ENCODE measurements at places on chromosomes 13 and 19.
A peak's percentile ranks its signal among the peaks of the same experiment; 100 is the strongest.

DNA sequence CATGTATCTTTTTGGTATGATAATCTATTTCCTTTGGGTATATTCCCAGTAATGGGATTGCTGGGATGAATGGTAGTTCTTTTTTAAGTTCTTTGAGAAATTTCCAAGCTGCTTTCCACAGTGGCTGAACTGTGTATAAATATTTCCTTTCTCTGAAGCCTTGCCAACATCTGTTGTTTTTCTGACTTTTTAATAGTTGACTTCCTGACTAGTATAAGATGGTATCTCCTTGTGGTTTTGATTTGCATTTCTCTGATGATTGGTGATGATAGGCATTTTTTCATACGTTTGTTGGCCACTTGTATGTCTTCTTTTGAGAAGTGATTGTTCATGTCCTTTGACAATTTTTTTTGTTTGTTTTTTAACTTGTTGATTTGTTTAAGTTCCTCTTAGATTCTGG is 61.6 kb upstream of the PCDH17 start:
- DNase-seq = no peak

- DNase-seq = no peak
Measured at GRCh38 chr19:56504581-56504980, 3.1 kb upstream of the ZNF471 start.

- no peak for DNase-seq
Measured at GRCh38 chr19:20165971-20166592, 932 bp upstream of the ZNF486 start.

GRCh38 chr13:100291624-100292023 is 202.7 kb downstream of the PCCA start:
- no peak for DNase-seq

DNA sequence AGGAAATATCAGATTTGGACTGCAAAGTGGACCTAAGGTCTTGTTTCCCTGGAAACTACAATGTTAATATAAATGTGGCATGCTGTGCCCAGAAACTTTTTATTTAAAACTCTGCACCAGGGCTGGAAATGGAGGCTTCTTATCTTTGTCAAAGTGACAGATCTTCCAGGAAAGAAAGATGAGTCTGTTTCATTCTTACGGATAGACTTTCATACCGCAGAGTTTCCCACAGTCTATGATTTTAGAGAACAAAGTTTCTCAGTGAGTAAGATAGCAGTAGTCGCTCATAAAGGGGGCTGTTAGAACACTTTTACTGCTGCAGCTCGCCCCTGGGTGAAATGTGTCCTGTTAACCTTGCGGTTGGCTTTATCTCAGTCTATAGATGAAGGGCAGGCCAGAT is 6.7 kb downstream of the CLEC11A start:
- no peak for DNase-seq

GRCh38 chr19:703651-704446 is 4.9 kb upstream of the PALM start:
- DNase-seq = peak; percentile 56

- DNase-seq = no peak
Measured at GRCh38 chr19:49953416-49953815, 7.6 kb downstream of the SIGLEC11 start.

GRCh38 chr13:87669379-87669978 is 1.7 kb upstream of the SLITRK5 start:
- DNase-seq = no peak

GRCh38 chr13:72890546-72890945 is 108.6 kb downstream of the PIBF1 start:
- no peak for DNase-seq

- no peak for DNase-seq
Measured at GRCh38 chr19:497869-498510, 1.7 kb downstream of the MADCAM1 start.

DNA sequence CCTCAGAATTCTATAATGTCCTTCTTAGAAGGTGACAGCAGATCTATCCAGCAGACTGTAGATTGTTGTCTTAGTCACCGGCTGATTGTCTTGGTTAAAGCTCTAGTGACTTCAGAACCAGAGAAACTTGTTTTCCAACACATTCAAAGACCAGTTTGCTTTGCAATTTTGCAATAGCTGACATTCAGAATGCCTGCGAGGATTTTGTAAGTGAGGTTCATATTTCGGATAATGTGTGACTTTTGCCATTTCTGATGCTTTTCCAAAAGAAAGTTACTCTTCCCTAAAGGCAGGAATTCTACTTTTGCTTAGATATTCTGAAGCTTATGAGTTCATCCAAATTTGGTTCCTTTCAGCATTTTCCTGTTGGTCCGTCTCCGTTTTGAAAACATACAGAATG is 13.2 kb downstream of the SPINT2 start:
- no peak for DNase-seq

DNA sequence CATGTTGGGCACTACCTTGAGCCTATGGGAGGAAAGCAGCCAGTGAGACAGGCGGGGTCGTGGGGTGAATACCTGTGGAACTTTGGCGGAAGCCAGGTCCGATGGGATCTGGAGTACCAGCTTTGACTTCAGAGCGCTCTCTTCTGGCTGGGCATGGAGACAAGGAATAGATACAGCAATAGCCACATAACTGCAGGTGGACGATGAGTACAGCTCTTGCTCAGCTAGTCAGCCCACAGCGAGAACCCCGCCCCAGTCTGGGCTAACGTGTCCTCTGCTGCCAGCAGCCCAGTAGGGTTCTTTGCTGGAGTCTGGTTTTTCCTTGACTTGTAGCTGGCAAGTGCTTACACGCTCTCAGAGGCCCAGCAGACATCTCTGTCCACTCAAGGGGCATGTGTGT is 83.4 kb downstream of the SIPA1L3 start:
- no peak for DNase-seq

GRCh38 chr19:12703046-12703445 is 6.6 kb upstream of the FBXW9 start:
- no peak for DNase-seq

DNA sequence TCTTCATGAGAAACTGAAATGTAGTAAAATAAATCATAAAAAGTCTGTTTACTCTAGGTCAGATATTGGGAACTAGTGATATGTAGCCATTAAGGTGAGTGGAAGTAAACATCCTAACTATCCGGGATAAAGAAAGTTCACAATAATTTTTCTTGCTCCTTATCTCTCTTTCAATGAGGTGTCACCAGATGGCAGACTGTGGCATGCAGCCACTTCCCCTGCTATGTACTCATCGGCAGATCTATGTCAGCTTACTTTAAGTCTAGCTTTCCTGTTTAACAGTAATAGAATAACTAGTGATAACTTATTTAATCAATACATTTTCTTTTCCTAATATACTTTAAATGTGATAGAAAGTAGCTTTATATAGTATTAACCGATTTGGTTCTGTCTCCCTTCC is 181.9 kb downstream of the NDFIP2 start:
- DNase-seq = no peak

- no peak for DNase-seq
Measured at GRCh38 chr19:31470229-31470939, 121.1 kb upstream of the TSHZ3 start.

DNA sequence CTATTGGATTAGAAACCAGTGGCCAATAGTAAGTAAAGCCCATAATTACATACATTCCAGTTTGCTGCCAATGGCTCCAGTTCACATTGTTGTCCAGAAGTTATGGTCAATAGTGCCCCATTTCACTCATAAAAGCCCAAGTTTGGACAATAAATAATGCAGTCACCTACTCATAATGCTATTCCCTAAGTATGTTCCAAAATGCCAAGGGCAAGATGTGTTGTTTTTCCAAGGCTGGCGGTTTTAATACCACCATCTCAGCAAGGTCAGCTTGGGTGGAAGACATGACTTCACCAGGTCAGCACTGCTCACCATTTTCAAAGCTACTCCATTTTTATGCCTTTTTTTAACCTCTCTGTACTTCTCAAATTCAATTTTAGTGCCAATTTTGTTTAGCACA is 32.7 kb downstream of the KCTD12 start:
- DNase-seq = no peak

- DNase-seq = no peak
Measured at GRCh38 chr19:17762505-17763229, 11.4 kb downstream of the FCHO1 start.

GRCh38 chr13:49367640-49368422 is 76.0 kb downstream of the CAB39L start:
- DNase-seq = no peak

GRCh38 chr13:94602467-94602866 is 810 bp downstream of the GPR180 start:
- no peak for DNase-seq

GRCh38 chr13:111211789-111212516 is 96.8 kb downstream of the ARHGEF7 start:
- DNase-seq = no peak

DNA sequence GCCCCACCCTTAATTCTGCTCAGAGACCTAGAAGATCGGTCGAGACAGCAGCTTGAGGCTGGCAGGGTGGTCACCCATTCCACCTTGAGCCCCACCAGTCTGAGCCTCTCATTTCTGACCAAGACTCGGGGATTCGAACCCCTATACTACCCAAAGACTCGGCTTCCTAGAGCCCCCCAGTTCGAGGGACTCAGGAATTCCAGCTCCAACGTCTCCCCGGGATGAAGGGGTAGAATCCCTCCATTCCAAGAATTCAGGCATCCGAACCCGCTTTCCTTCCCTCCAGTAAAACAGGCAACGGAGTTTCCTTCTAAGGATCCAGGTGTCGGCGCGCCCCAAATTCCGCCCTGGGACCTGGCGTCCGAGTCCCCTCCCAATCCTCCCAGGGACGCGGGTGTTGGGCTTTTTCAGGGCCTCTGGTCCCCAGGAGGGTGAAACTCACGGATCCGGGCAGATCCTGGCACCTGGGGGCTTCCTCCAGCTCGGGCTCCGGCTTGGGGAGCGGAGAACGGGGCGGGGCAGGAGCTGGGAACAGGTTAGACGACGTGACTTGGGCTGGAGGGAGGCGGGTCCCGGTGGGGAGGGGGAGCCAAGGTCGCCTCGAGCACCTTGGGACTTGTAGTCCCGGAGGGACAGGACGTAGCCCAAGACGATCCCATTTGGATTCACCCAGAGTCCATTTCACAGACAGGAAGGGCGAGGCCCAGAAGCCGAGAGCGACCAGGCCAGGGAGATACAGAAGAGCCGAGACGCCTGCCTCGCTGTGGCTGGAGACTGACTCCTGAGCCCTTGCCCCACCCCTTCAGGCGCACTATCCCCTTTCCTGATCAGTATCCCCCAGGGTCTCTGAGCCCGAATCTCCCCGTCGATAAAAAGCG is at the start of gene PPP1R13L:
Gene PPP1R13L, minus strand, starts transcription at position 513 of the 878 bp plus-strand sequence. CDS start 6,751 bp downstream, outside the sequence.
- DNase-seq = peak; percentile 37

GRCh38 chr13:106349080-106349931 is 186.2 kb downstream of the EFNB2 start:
- no peak for DNase-seq

DNA sequence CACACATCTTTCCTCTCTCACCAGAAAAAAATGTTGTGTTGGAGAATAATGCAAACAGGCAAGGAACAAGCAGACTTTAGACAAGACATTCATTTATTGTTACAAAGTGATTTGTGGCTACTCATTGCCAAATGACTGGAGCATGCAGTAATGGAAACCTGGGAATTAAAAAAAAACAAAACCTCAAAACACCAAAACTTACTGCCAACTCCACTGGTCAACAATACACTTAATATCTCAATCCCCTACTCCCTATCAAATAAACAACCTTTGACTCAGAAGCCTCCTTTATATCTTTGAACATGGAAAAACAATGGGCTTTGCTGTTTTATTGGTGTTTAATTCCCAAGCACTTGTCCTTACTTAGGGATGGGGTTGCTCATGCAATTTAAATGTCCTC is 112.8 kb downstream of the POSTN start:
- no peak for DNase-seq

DNA sequence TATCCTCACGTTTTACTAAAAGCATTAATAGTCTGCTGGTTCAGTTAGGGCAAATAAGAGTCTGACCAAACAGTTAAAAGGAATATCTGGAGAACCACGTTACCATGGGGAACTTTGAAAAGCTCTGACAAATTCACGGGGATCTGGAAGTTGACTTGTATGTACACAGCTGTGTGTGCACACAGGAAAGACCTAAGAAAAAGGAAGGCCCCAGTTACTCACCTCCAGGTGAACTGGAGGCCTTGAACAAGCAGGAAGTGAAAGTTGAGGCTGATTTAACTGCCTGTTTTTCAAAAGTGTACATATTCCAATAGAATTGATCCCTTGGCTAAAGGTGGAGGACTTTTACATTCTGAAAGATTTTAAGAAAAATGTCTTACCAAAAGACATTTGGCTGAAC is 1891.6 kb upstream of the PCDH20 start:
- no peak for DNase-seq

DNA sequence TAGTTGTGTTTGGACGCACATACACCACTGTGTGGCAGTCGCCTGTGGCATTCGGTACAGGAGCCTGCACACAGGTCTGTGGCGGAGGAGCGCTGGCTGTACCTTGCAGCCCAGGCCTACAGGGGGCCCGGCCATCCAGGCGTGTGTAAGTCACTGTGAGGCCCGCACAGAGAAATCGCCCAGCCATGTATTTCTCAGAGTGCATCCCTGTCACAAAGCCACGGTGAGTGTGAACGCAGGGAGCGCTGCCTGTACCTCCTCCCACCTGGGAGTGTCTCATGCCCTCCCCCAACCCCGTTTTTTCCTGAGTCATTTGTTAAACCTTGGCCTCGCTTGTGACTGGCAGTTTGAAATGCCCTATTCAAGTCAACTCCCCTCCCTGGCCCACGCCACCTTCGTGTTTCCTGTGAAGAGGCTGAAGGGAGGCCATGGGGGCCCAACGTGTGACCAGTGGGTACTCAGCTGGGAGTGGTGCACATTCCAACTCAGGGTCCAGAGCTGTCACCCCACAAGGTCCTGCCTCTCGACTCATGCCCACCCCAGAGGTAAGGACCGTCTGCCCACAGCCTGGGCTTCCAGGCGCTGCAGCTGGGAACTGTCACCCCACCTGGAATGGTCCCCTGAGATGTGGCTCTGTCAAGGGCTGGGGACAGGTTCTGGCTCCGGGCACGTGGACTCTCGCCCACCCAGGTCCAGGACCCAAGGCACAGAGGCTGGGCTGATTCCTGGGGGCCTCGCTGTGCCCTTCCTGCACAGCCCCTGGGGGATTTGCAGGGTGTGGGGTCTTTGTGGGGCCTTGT is 11.6 kb upstream of the RASA3 start:
- peak; percentile 35 for DNase-seq

GRCh38 chr13:113078902-113079780 is 26.4 kb upstream of the F7 start:
- no peak for DNase-seq

- DNase-seq = no peak
Measured at GRCh38 chr19:50764409-50764808, 5.9 kb upstream of the GPR32 start.

DNA sequence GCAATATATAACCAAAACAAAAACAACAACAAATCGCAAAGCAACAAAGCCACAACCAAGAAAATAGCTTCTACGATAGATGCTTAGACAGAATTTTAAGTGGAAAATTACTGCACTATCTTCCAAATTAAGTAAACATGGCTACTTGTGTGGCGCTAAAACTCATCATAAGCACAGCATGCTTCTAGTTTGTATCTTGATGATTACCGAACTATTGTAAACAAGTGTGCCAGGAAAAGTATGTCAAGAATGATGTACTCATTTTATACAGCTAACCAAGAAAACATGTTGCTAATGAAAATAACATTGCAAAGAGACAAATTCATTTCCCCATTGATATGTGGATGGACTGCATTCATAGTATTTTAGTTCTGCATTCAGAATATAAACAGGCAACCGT is 271.9 kb upstream of the GPC6 start:
- DNase-seq = no peak

- no peak for DNase-seq
Measured at GRCh38 chr13:28739376-28739775, 20.6 kb upstream of the SLC46A3 start.
